Nasal cavity respiratory epithelium epithelial cell of viscerocranial mucosa (primary cell): ENCODE measurements at places on chromosomes 4 and X. TPM values are rescaled to one million over a fixed set of nuclear protein-coding genes. Genes with fewer than 3 reads are reported as not detected.

MBTPS2 gene
- total RNA-seq = 6.5 and 13.0 TPM in 2 replicates

TAF1 gene
- total RNA-seq = 32.1 and 64.4 TPM in 2 replicates

SORBS2 gene
- 0.68 and 8.7 TPM in 2 replicates for total RNA-seq

ATG4A gene
- 14.4 and 15.1 TPM in 2 replicates for total RNA-seq

ZNF732 gene
- total RNA-seq = 0.68 and 1.8 TPM in 2 replicates

DDIT4L gene
- 1.0 and 2.6 TPM in 2 replicates for total RNA-seq

DDX53 gene
- total RNA-seq = not detected in 2 replicates

PIGA gene
- 40.2 and 72.5 TPM in 2 replicates for total RNA-seq

KIAA1210 gene
- total RNA-seq = not detected in 2 replicates

MID1 gene
- 2.7 and 13.3 TPM in 2 replicates for total RNA-seq

BRS3 gene
- total RNA-seq = not detected in 2 replicates

FAM149A gene
- under 0.01 and 1.7 TPM in 2 replicates for total RNA-seq

DUSP9 gene
- total RNA-seq = 0.28 and 0.68 TPM in 2 replicates

HTN3 gene
- total RNA-seq = not detected in 2 replicates

KCNE5 gene
- total RNA-seq = under 0.01 and 0.07 TPM in 2 replicates

NR0B1 gene
- not detected in 2 replicates for total RNA-seq

UCP1 gene
- total RNA-seq = not detected in 2 replicates

ARHGAP6 gene
- total RNA-seq = 0.28 TPM in 1 of 2 replicates, not detected in the other

CORIN gene
- 0.34 and 0.78 TPM in 2 replicates for total RNA-seq

ZMAT1 gene
- total RNA-seq = under 0.01 and 0.28 TPM in 2 replicates

SMIM43 gene
- not detected in 2 replicates for total RNA-seq

CT55 gene
- not detected in 2 replicates for total RNA-seq
